ENCODE measurements at places on chromosomes 12 and 14.
A peak's percentile ranks its signal among the peaks of the same experiment; 100 is the strongest.

DNA sequence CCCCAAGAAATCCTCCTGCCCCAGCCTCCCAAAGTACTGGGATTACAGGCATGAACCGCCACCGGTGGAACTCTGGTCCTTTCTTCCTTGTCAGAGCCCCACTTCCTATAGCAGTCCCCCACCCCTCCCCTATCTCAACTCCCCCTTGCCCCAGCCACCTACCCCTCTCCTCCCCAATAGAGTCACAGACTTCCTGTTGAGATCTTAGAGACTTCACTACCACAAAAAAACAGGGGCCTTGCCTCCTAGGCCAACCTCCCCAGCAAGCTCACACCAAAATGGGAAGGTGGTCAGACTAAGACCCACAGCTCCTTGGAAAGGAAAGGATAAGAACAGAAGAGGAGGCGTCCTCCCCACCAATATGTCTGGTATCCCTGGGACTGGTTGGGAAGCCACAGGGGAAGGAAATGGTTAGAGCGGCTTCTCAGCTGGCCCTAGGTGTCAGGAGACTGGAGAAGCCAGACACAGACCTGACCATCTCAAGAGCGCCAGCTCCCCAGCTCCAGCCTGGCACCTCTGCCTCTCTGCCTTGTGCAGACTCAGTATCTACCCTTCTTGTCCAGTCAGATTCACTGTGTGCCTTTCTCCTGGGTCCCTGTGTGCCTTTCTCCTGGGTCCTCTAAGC is 8.5 kb downstream of the ITGB7 start:
- DNase-seq, result no peak

DNA sequence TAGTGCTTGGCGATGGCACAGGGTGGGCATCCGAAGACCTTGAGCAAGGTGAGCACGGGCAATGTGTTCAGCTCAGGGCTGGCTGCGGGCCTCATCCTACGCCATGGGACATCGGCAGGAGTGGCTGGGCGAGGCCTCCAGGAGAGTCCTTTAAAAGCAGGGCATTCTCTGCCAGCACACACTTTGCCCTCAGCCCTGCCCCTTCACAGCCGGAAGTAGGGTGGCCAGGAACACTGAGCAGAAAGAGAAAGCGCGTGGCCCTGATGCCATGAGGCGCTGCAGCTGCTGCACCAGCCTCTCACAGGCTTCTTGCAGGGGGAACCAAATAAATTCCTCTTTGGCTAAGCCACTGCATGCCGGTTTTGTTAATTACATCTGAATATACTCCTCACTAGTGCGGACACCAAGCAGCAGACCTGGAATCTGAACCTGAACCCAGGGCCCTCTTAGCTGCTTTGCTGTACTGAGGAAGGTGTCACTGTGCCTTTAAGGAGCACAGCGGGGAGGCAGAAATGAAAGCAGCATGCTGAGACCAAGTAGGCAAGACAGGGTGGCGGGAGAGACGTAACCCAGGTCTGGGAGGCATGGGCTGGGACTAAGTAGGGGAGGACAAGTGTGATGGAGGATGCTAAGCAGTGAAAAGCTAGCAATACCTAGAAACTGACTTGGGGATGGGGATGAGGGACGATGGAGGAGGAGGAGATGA is 155.2 kb downstream of the TTC7B start:
- DNase-seq, result no peak

DNA sequence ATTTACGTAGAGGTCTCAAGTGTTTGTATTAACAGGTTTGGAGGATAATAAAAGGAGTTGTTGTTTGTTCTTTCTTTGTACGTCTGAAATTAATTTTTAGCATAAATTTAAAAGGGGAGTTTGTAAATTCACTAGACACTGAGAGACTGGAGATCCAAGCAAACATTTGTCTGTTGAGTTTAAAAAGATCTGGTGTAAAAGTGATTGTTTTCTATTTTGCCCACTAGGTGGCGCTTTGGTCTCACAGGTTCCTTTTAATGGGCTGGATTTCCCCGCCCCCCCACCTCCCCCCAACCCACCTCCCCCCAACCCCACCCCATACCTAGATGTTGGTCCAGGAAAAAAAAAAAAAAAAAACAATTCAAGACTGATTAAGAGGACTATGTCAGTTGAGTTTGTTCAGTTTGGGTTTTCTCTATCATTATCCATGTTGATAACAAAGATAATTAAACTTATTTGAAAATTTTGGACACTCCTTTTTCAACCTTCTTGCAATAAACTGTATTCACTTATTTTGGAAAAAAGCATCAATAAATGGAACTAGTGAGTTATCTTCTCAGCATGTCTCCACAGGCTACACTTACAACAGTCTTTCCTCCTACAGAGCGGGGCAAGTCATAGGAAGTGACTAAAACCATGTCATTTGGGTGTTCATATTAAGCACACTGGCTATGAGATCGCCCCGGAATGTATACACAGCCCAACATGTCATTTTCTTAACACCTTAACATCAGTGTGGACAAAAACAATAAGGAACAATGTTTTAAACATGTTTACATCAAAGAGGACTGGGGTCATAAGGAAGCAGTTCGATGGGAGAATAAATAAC is 841.1 kb downstream of the NRXN3 start:
- DNase-seq, result peak; percentile 21

DNA sequence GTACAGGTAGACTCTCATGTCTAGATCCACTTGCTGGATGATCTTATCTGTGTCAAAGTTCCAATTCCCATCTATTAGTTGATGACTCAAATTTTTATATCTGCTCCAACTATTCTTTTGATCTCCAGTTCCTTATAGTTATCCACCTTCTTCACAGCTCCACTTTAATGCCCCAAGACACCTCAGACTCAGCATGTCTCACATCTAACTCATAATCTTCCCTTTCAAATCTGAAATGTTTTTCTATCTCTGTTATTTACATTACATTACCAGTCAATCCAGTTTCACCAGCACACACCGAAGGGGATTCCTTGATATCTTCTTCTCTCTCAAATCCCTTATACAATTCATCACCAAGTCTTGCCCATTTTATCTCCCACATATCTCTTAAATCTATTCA is 3.7 kb upstream of the METAP2 start:
- no peak for DNase-seq

DNA sequence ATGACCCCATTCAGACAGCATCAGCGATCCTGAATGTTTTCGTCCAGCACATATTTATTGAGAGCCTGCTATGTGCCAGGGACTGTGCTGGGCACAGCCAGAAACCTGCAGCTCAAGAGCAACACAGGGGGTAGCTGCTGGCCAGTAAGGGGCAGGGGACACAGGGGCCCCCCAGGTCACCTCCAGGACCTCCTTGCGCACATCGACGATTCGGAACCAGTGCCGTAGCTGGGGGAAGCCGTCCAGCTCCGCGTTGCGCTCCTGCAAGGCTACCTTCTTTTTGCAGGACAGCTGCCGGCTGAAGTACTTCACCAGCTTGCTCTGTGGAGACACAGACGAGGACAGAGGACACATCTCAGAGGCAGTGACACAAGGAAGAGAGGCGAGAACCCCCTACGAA is 108.7 kb downstream of the KSR2 start:
- no peak for DNase-seq

- no peak for DNase-seq
Measured at GRCh38 chr12:124545508-124546418, 21.6 kb downstream of the NCOR2 start.

GRCh38 chr12:131217024-131217586 is 263.4 kb downstream of the ADGRD1 start:
- DNase-seq, result peak; percentile 70

DNA sequence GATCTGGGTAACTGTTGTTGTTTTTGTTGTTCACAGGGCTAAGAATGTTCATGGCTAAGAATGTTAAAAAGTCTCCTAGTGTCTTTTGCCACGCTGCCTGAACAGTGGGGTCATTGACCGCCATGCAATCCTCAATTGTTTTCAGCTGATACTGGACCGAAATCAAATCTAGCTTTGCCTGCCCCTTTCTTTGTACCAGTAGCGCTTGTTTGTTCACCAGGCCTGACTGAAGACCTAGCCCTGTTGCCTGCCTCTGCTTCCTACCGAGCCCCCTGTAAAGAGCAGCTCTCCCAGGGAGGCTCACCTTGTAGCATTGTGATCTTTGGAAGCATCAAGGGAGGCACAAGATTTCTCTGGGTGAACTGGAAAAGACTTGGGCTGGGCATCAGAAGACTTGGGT is 6.7 kb downstream of the PSEN1 start:
- no peak for DNase-seq

- DNase-seq, result no peak
Measured at GRCh38 chr12:51653431-51653830, 62.4 kb downstream of the SCN8A start.

GRCh38 chr14:41360126-41360525 is 246.6 kb upstream of the LRFN5 start:
- DNase-seq, result no peak

GRCh38 chr14:80868260-80868659 is 73.3 kb downstream of the CEP128 start:
- no peak for DNase-seq

GRCh38 chr12:22201101-22201500 is 133.4 kb downstream of the ST8SIA1 start:
- DNase-seq, result no peak

GRCh38 chr14:58245562-58245961 is 919 bp downstream of the PSMA3 start:
- DNase-seq, result no peak

- no peak for DNase-seq
Measured at GRCh38 chr12:15842108-15842507, 40.1 kb upstream of the STRAP start.

- no peak for DNase-seq
Measured at GRCh38 chr12:5138256-5138655, 94.6 kb downstream of the KCNA5 start.

DNA sequence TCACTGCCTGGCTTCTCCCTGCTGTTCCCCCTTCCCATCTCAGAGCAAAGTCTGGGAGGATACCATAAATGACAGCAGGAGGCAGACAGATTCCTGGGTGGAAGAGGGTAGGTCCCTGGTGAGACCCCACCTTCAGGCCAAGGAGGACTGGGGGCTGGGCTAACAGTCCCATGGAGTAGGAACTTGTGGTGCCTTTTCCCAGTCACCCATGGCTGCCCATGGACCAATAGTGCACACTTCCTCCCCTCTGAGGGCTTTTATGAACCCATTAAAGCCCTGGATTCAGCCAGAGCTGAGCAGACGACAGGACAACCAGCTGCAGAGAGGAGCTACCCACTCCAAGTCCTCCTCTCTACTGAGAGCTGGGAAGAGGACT is 36.6 kb upstream of the OR5AU1 start:
- no peak for DNase-seq

- no peak for DNase-seq
Measured at GRCh38 chr12:47158792-47159191, 79.0 kb upstream of the AMIGO2 start.

GRCh38 chr12:22443379-22444316 is 100.7 kb downstream of the C2CD5 start:
- DNase-seq, result peak; percentile 72

DNA sequence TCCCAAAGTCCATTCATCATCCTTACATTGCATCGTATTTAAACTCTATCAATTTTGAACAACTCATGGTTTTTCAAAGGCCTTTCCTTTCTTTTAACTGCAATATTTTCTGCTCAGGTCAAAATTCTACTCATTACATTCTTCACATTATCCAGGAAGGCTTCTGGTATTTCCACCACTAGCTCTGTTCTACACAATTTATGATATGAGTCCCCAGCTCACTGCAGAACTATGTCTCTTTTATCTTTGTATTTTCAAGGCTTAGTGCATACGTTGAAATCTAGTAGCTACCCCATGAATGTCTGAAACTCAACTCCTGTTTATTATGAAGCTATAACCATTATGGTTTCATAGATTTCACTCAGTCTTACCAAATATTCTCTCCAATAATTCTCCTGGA is 282.9 kb downstream of the DUSP6 start:
- DNase-seq, result no peak

GRCh38 chr12:29519585-29520182 is 22.2 kb upstream of the OVCH1 start:
- peak; percentile 29 for DNase-seq

GRCh38 chr12:130968611-130969010 is 14.9 kb downstream of the ADGRD1 start:
- DNase-seq, result no peak

- no peak for DNase-seq
Measured at GRCh38 chr14:20680843-20681347, 3.5 kb upstream of the RNASE4 start.

DNA sequence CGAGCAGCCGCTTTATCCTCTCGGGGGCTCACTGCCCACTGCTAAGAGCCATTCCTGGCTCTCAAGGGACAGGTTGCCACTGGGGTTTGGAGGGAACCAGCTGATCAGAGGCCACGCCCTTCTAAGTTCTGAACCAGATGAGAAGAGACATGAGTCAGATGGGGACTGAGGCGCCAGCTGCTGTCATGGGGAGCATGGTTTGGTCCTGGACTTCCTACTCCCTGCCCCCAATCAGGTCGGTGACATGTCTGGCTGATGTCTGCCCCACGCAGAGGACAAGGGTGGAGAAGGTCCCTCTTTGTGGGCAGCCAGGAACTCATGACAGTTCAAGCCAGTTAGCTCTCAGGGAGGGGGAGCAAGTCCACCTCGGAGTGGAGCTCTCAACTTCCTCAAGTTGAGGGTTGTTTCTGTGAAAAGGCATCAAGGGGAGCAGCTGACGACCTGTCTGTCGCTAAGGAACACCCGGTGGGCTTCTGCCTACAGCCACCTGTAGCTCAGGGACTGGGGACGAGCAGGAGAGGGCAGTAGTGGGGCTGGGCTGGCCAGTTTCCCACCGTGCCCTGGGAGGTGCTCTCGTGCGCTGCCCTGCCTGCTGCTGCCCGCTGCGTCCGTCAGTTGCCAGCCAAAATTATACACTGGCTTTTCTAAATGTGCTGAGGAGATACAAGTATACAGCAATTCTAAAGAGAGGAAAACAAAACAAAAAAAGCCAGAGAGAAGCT is 20.5 kb downstream of the PSMC1 start:
- peak; percentile 57 for DNase-seq

- no peak for DNase-seq
Measured at GRCh38 chr14:62003701-62004100, 241.5 kb downstream of the SNAPC1 start.

DNA sequence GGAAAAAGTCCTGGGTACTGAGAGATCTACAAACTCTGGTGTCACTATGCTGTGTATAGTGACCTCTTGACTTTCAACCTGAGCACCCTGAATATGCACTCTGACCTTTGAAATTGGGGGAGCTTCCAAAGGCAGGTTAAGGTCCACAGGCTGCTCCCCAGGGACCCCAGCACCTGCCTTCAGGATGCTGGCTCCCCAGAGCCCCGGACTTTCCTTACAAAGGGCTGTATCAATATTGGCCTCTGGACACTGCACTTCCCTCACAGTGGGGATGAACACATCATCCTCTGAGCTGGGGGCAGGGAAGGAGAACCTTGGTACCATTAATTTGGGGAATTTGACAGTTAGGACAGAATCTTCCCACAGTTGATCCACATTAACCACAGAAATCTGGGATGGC is 14.3 kb downstream of the PLD4 start:
- no peak for DNase-seq

GRCh38 chr12:19771858-19772257 is 332.6 kb downstream of the AEBP2 start:
- no peak for DNase-seq

- peak; percentile 89 for DNase-seq
Measured at GRCh38 chr14:99518441-99519346, 37.5 kb downstream of the CCNK start.
